Stimulated activated CD4-positive, alpha-beta T cell treated with anti-CD3 and anti-CD28 coated beads, Interleukin-15, amount 100 ng/mL, for 48 hours (primary cell): ENCODE measurements at places on chromosomes 16 and 17.

DNA sequence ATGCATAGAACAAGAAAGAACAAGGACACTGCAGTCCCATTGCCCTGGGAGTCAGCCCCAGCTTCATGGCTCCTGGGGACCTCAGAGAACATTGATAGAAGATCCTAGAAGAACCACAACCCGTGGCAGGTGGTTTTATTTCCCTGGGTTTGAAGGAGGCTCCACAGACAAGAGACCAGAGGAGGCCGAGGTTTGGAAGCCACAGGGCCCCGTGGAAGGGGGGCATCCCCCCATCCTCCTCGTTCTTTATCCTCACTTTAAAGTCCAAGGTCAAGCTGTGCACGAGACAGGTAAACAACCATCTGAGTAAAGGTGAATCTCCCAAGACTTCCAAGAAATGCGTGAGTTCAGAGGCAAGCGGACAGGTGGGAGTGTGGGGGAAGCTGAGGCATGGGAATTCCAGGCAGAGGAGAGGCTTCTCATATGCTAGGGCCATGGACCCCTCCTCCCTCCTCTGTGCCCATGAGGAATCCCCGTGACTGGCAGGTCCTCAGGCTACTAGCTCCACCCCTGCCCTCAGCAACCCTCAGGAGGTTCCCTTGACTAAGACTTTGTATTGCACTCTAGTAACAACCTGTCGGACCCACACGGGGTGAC lies 849 bp upstream of the SULT1A1 start:
- DNase-seq = no peak

DNA sequence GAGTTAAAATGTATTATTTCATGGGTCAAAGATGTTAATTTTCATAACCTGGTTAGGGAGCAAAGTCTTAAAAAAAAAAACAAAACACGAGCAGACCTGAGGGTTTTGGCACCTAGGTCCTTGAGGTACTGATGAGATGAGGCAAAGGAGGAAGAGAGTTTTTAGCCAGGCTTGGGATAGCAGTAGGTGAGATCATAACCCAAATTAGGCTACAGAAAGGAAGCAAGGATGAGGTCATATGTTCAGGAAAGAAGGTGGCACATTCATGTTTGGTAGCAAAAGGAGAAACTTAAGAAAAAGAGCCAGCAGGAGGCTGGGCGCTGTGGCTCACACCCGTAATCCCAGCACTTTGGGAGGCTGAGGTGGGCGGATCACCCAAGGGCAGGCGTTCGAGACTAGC lies 2.8 kb downstream of the ATXN1L start:
- DNase-seq = no peak

GRCh38 chr17:5913032-5913531 lies 157.1 kb upstream of the WSCD1 start:
- DNase-seq = no peak

- no peak for DNase-seq
Observed at GRCh38 chr16:14658063-14658462, 25.3 kb downstream of the BFAR start.

DNA sequence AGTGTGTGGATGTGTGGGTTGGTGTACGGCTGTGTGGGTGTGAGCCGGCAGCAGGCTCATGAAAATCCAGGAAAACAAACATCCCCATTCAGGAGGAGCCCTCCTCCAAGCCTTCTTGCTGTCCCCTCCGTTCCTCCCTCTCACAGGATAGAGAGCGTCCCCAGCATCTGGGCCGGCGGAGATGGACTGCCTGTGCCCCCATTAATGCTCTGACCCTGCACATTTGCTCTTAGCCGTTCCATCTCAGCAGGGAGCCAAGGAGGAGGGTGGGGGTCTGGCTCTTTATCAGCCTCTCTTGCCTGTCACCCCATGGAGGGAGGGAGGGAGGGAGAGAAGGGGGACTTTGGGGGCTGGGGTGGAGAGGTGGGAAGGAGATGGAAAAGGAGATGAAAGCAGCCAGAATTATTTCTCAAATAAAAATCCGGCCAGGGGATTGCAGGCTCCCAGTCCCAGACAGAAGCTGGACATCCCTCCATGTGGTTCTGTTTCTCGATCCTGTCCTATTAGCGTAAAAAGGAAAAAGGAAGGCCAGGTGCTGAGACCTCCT lies 240.0 kb upstream of the ZFHX3 start:
- no peak for DNase-seq

DNA sequence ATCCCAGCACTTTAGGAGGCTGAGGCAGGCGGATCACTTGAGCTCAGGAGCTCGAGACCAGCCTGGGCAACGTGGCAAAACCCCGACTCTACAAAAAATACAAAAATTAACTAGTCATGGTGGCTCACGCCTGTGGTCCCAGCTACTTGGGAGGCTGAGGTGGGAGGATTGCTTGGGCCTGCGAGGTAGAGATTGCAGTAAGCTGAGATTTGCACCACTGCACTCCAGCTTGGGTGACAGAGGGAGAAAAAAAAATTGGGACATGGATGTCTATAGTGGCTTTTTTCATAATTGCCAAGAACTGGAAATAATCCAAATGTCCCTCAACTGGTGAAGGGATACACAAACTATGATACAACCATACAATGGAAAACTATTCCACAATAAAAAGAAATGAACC lies 28.6 kb downstream of the OSBPL7 start:
- DNase-seq = no peak

DNA sequence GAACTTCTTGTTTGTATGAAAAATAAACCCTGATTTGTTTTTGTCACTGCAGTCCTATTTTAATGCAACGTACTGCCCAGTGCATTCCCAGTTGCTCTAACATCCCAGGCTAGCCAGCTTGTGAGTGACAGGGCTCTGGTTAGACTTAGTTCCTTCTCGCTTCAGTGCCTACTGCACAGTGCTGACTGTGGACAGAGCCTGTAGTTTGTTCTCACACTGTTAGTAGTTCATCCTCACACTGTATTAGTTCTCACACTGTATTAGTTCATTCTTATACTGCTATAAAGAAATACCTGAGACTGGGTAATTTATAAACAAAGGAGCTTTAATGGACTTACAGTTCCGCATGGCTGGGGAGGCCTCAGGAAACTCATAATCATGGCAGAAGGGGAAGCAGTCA lies 116.6 kb upstream of the SALL1 start:
- DNase-seq = no peak

- DNase-seq = no peak
Observed at GRCh38 chr16:65125322-65125721, 3.5 kb upstream of the CDH11 start.

DNA sequence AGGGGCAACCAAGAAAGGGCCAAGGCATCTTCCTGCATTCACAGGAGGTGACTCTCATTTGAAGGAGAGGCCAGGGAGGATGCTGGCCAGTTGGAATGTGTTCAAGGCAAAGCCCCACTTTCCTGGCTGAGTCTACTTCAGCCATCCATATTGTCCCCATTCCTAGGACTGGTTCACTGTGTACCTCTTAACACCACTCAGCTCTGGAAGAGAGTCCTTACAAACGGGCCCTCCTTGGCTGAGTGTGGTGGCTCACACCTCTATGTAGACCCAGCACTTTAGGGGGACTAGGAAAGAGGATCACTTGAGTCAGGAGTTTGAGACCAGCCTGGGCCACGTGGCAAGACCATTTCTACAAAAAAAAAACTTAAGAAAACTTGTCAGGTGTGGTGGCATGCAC lies 28.1 kb upstream of the CFAP20 start:
- no peak for DNase-seq

DNA sequence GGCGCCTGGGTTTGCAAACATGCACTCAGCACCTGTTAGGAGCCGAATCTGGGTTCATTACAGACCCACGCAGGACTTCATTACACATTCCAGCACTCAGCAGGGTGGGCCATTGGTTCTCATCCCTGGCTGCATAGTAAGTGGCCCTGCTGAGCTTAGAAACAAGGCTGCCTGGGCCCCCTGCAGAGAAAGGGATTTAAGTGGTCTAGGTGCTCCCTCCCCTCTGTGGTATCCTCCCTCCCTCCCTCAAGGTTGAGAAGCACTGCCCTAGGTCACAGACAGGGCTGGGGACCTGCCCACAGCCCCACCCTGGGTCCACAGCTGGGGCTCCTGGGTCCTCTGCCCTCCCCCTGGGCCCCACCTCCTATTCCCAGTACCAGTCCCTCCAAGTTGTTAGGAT lies 28.3 kb downstream of the WNT3 start:
- no peak for DNase-seq

GRCh38 chr17:14211246-14211645 lies 25.4 kb downstream of the CDRT15 start:
- no peak for DNase-seq

GRCh38 chr16:89164436-89164835 lies 7.1 kb upstream of the CDH15 start:
- DNase-seq = no peak

- DNase-seq = no peak
Observed at GRCh38 chr17:43367737-43368242, 31.0 kb upstream of the ARL4D start.

DNA sequence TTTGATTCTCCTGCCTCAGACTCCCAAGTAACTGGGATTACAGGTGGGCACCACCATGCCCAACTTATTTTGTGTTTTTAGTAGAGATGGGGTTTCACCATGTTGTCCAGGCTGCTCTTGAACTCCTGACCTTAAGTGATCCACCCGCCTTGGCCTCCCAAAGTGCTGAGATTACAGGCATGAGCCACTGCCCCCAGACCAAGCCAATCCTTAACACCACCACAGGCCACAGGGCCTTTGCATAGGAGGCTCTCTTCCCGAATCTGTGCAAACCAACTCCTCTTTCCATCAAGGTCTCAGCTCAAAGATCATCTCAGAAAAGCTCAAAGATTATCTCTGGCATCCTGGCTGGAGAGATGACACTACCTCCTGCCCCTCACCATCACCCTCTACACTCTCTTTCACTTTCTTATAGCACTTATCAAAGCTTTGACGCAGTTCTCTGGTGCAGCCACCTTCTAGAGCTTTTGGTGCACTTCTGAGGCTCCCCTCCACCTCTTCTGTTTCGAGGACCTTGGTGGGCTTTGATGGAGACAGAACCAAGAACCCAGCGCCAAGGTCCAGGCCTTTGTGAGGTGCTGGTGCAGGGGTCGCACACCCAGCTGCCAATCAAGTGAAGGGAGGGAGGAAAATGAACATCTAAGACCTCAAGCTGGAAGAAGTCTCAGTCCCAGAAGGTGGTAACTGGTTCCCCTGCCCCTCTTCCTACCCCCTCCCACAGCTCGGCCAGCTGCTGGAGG lies 23.2 kb upstream of the PHB1 start:
- no peak for DNase-seq

- no peak for DNase-seq
Observed at GRCh38 chr16:59170099-59170712, 436.1 kb upstream of the GOT2 start.
